ENCODE measurements at places on chromosomes 1 and 21.

- DNase-seq: no peak
Observed at GRCh38 chr1:63873751-63874150, 99.9 kb downstream of the ROR1 start.

GRCh38 chr1:241332987-241333386 is 24.0 kb downstream of the RGS7 start:
- DNase-seq: no peak

DNA sequence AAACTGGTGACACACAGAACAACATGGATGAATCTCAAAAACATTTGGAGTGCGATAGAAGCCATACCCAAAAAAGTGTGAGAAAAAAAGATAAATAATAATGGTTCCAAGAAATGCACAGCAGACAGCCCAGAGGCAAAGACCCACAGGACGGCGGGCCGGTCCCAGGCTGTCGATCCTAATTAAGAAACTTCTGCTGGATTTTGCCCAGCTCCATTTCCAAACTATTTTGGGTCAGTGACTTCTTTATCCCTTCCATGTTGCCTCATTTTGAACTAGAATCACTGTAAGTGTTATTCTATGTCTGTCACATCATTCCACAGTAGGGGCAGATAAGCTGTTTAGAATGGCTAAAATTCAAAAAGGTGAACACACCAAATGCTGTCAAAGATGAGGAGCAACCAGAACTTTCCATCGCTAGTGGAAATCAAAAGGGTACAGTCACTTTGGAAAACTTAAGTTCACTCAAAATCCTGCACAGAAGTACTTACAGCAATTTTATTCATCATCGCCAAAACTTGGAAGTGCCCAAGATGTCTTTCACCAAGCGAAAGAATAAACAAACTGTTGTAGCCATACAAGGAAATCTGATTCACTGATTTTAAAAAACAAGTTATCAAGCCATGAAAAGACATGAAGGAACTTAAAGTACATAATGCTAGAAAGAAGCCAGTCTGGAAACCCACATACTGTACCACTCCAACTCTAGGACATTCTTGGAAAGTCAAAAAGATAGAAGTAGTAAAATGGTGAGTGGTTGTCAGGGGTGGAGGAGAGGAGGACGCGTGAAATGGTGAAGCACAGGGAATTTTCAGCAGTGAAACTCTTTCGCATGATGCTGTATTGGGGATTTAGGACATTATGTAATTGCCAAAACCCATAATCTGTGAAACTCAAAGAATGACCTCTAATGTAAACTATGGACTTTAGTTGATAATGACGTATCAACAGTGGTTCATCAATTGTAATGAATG is 7.5 kb downstream of the NBPF1 start:
- no peak for DNase-seq

DNA sequence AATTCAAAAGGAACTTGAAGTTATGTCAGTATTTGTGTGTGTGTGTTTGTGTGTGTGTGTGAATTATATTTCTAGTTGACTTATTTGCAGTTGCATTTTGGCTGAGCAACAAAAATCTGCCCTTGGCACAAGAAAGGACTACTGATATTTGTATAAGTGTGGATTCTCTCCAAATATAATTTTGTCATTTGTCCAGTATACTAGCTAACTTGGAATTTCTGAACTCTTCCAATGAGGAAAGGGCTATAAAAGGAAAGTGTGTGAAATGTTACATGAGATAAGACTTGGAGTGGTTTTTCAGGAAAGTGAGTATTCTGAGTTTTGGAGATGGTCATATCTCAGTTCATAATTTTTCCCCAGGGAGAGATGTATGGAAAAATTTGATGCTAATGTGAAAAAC is 1384.1 kb upstream of the B3GALT2 start:
- no peak for DNase-seq

DNA sequence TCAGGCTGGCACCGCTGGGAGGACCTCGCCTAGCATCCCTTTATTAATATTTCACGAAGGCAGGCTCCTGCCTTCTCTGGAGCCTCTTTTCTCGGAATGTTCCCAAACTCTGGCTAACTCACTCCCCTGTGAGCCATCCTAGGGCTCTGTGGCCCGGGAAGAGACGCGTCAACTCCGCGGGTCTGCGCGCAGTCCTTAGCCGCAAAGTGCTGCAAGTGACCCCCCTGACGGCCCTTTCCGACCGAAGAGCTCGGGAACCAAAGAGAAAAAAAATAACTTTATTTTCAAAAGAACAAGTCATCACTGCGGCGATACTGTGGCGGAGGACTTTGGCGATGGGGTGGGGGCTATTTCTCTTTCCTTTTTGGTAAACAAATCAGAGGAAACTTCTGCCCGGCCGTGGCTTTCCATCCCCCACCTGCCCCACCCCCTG is 14.6 kb downstream of the NR5A2 start:
- no peak for DNase-seq

- DNase-seq: no peak
Observed at GRCh38 chr1:182809414-182809957, 19.9 kb downstream of the NPL start.

GRCh38 chr1:16367968-16368890 is 1.2 kb downstream of the SZRD1 start:
- no peak for DNase-seq

- DNase-seq: peak; percentile 20
Observed at GRCh38 chr1:181318858-181319235, 164.5 kb upstream of the CACNA1E start.

DNA sequence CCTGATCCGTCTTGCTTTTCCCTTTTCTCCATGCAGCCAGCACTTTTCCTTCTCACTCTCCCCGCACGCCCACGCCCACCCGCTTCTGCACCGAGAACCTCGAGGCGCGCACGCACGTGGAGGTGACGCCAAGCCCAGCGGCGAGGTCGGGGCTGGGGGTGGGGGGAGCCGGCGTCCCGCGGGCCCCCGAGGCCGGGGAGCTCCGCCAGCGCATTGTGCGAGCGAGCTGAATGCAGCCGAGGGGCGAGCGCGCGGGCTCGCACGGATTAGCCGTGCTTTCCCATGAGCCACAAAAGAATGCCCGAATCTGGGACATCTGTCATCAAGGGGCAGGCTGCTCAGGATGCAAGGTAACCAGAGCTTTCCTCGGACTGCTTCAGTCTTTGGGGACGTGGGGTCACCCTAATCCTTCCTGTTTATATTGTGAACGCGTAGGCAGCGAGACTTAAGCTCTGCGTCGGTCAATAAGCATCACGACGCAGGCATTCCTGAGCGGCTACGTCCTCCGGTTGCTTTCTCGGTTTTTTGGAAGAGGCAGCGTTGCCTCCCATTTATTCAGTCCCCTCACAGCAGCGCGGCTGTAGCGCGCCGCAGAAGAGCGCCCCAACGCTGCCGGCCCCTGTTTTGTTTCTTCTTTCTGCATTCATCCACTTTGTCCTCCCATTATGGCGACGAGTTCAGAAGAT is 67.3 kb upstream of the AKT3 start:
- DNase-seq: peak; percentile 74

DNA sequence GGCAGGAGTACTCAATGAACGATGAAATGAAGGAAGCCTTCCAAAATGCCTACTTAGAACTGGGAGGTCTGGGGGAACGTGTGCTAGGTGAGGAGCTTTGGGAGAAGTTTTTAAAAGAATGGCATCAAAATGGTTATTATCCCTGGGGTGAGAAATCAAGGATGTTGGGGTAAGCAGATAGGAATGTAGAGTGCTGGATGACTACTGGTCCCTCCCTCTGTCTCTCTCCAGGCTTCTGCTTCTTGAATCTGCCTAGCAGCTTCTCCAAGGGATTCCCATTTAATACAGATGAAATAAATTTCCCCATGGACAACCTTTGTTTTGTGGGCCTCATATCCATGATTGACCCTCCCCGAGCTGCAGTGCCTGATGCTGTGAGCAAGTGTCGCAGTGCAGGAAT is 19.0 kb upstream of the CASQ1 start:
- peak; percentile 11 for DNase-seq

DNA sequence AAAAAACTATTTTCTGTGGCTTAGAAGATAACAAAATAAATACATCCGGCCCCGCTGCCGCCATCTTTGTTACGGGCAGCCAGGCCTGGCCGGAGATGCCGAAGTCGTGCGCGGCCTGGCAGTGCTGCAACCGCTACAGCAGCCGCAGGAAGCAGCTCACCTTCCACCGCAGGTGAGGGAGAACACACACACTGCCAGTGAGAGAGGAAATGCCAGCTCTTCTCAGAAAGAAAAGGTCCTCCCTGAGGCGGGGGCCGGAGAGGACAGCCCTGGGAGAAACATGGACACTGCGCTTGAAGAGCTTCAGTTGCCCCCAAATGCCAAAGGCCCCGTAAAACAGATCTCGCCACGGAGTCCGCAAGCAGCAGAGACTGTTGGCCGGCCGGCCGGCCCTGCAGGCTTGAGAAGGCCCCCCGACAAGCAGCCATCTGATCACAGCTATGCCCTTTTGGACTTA is 323.2 kb downstream of the AMY1C start:
- DNase-seq: no peak

GRCh38 chr1:221071777-221072176 is 192.5 kb downstream of the HLX start:
- DNase-seq: no peak

DNA sequence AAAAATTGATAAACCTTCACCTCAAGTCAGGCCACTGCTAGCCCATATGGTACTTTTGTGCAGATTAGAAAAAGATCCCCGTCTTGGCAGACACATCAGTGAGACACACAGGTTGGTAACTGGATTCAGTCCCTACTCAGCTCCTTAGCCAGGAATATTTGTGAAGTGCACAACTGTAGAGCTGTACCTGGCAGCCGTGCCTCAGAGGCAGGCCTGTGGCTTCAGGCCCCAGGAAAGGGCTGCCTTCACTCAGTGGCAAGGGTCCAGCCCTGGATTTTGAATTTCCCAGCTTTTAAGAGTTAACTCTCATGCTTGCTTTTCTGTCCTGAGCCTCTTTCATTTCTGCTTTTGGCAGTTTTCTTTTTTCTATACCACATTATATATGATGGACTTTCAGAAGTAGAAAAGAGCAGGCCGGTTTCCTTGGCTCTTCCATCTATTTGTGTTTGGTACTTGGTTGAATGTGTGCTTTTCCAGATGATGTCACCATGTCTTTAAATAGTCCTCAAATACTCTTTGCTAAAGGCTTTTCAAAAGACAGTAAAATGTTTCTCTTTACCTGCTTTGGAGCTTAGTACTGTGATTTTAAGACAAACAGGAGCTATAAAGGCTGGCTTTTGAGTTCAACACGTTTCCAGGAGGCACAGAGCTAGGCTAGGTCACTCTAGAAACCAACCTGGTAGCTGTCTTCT is 186.6 kb downstream of the AK5 start:
- DNase-seq: no peak

GRCh38 chr1:22814176-22815042 is 103.8 kb downstream of the EPHB2 start:
- DNase-seq: no peak
